ENCODE measurements at places on chromosomes 11 and 22. TPM values are rescaled to one million over a fixed set of nuclear protein-coding genes. Genes with fewer than 3 reads are reported as not detected.

IGSF9B gene
- 3.3 TPM for total RNA-seq

CHRM1 gene
- not detected for total RNA-seq

KCNJ1 gene
- total RNA-seq, result not detected

CCDC188 gene
- total RNA-seq, result not detected

DNA sequence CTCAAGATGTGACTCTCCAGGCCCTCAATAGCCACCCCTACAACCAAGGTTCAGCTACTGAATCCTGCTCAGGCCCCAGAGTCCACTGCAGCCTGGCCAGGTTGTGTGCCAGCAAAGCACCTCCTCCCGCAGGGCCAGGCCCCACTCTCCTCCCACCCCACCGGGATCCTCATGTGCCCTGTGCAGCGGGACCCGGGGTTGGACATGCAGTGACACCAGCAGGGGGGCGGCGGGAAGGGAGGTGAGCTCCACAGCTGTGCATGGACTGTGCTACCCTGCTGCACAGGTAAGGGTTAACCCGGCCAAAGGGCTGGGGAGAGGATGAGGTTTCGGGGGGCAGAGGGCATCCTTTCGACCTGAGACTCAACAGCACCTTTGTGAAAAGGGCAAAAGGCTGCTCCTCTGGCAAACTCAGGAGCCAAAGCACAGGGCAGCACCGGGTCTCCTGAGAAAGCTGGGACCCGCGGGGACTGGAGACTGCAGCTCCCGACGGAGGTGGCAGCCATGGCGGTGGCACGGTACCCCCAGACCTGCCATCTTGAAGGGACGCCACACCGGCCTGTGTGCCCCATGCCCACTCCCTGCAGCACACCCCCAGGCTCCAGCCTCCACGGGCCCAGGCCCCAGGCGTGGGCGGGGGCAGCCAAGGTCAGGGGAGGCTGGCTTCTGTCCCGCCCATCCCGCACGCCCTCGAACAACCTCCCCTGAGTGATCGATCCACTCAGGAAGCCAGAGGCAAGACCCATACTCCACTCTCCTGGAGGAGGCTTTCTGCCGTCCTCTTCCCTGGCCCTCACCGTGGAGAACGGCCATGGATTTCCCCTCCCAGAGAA is 10.6 kb downstream of the PLXNB2 start:
- no peaks in the 10 kb centered on the region for H3K36me3 ChIP-seq
- H3K27me3 ChIP-seq, result no peaks in the 10 kb centered on the region
- H3K27ac ChIP-seq, result peak overlapping the region; percentile 86
- H3K4me3 ChIP-seq, result no peak overlapping the region
- DNase-seq, result no peak

GRCh38 chr22:21697021-21697771 is 31.4 kb downstream of the PPIL2 start:
- no peaks in the 10 kb centered on the region for H3K27me3 ChIP-seq
- H3K27ac ChIP-seq, result no peak overlapping the region
- no peak overlapping the region for H3K4me3 ChIP-seq
- no peak for DNase-seq
- peaks cover 19% of the 10 kb centered on the region for H3K4me1 ChIP-seq

DNA sequence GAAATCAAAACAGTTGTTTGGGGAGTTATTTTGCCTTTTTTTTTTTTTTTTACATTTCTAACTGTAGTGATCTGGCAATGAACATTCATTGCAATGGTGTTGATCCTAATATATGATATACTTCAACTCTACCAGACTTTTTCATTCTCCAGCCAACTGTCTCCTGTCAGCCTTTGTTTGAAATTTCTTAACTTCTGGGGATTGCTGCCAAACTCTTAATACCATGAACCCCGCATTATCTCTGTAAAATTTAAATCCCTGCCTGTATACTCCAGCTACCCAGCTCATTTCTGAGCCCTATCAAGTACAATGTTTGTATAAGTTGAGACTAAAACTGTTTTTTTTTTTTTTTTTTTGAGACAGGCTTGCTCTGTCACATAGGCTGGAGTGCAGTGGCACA is 280.7 kb downstream of the TTC28 start:
- no peak for DNase-seq
- H3K36me3 ChIP-seq, result no peaks in the 10 kb centered on the region
- H3K4me1 ChIP-seq, result peaks cover 10% of the 10 kb centered on the region
- H3K27me3 ChIP-seq, result no peaks in the 10 kb centered on the region
- no peak overlapping the region for H3K27ac ChIP-seq

- H3K27me3 ChIP-seq, result no peaks in the 10 kb centered on the region
- no peak for DNase-seq
- H3K4me3 ChIP-seq, result no peak overlapping the region
- no peak overlapping the region for H3K27ac ChIP-seq
- no peaks in the 10 kb centered on the region for H3K36me3 ChIP-seq
These were observed 144.8 kb downstream of the GRIA4 start for GRCh38 chr11:105754716-105755115.

DNA sequence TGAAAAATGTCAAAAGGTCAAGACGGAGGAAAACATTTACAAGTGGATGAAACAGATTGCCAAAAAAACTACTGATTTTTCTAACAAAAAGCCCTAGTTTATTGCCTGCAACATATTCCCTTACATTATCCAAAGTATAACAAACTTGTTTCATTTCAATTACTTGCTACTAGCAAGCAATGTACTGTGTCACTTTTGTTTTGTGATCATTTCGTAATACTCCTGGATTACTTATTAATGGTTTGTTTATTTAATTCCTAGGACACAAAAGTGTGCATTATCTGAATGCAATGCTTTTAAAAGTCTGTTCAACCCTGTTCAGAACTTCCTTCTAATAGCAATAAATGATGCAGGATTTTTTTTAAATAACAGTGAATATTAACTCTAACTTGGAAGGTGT is 50.9 kb downstream of the CCDC34 start:
- peaks cover 29% of the 10 kb centered on the region for H3K4me1 ChIP-seq
- no peak overlapping the region for H3K4me3 ChIP-seq
- no peaks in the 10 kb centered on the region for H3K27me3 ChIP-seq
- H3K36me3 ChIP-seq, result no peaks in the 10 kb centered on the region
- peak overlapping the region; percentile 44 for H3K27ac ChIP-seq
- DNase-seq, result no peak

DNA sequence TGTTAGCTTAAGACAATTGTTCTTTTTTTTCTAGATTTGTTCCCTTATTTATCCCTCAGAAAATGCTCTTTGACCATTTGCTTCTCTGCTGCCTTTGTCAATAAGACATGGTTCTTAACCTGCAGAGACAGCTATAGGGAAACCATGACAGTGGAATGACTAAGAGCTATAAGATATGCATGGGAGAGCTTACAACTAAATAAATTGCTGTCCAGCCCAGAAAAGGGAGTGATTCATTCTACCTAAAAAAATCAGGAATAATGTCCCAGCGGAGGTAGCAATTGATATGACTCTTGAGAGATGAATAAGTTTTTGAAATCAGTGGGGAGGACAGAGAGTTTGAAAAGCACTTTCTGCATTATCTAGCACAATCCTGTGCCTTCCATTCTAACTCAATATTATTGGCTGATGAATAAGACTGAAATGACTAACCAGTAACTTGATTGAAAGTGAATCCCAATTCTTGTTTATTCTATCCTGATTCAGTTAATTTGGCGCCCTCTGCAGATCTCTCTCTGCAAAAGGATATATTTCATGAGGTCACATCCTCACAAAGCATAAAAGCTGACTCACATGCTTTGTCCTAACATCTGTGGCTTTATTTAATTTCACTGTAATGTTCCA is 680.5 kb upstream of the API5 start:
- no peaks in the 10 kb centered on the region for H3K4me1 ChIP-seq
- no peak for DNase-seq
- H3K36me3 ChIP-seq, result no peaks in the 10 kb centered on the region
- no peaks in the 10 kb centered on the region for H3K27me3 ChIP-seq
- H3K27ac ChIP-seq, result no peak overlapping the region
- H3K4me3 ChIP-seq, result no peak overlapping the region

GRCh38 chr11:103609117-103610066 is 427.0 kb upstream of the DDI1 start:
- H3K4me1 ChIP-seq, result no peaks in the 10 kb centered on the region
- H3K27ac ChIP-seq, result no peak overlapping the region
- no peaks in the 10 kb centered on the region for H3K27me3 ChIP-seq
- no peaks in the 10 kb centered on the region for H3K36me3 ChIP-seq
- H3K4me3 ChIP-seq, result no peak overlapping the region

GRCh38 chr11:95256321-95256779 is 25.3 kb upstream of the SESN3 start:
- H3K27ac ChIP-seq, result no peak overlapping the region
- no peaks in the 10 kb centered on the region for H3K36me3 ChIP-seq
- peak; percentile 19 for DNase-seq
- H3K4me1 ChIP-seq, result peaks cover 12% of the 10 kb centered on the region

GRCh38 chr22:40176921-40177737 is 596 bp upstream of the TNRC6B start:
- peaks cover 46% of the 10 kb centered on the region for H3K4me1 ChIP-seq
- H3K27ac ChIP-seq, result peak overlapping the region; percentile 75
- peak; percentile 55 for DNase-seq

Data from body of pancreas (tissue), 4 donors.